Fibroblast of skin of abdomen (primary cell): ENCODE measurements at places on chromosomes 4 and X.

DNA sequence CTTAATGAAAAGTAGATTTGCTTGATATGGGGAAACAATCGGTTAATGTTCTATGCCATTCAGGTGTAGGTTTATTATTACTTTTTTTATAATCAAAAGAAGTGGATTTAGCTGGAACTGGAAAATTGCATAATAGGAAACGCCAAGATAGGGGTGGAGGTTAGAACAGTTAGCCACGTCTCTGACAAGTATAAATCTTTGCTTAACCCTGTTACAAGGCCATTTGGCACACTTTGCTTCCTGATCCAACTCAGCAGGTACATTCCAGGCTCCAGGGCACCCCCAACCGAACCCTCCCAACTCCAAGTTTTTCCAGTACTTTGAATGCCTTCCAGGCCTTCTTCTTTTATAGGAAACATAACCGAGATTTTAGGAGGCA, 50.6 kb upstream of the ACSL4 start:
- DNase-seq, result no peak

DNA sequence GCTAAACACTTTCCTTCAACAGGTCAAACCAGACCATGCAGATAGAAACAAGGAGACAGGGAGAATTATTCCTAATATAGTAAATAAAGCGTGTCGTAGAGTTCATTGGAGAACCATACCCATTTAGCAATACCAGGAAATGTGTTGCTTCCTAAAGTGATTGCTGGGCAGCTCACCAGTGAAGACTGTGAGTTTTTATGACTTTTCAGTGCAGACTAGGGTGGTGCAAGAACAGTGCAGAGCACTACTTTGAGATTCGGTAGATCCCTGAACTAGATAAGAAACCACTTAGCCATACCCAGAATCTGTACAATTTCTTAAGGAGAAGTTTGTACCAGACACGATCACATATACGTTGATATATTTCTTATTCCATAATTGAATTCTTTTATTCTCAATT, 87.4 kb downstream of the EMCN start:
- DNase-seq, result no peak

DNA sequence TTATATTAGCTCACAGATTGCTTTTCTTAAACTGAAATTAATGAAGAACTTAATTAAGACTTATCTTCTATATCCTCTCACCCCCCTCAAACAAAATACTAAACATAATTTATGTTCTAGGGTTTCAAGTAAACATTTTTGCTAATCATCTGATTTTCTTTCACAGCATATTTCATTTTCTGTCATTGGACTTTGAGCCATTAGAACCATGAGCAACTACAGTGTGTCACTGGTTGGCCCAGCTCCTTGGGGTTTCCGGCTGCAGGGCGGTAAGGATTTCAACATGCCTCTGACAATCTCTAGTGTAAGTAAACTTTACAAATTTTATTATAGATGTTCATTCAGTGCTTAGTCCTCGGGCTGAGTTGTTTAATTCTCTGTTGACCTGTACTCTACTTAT, 3.3 kb downstream of the PDLIM5 start:
- DNase-seq, result peak; percentile 47

- DNase-seq, result no peak
These were observed 69.2 kb downstream of the NOCT start for GRCh38 chr4:139084804-139085093.

DNA sequence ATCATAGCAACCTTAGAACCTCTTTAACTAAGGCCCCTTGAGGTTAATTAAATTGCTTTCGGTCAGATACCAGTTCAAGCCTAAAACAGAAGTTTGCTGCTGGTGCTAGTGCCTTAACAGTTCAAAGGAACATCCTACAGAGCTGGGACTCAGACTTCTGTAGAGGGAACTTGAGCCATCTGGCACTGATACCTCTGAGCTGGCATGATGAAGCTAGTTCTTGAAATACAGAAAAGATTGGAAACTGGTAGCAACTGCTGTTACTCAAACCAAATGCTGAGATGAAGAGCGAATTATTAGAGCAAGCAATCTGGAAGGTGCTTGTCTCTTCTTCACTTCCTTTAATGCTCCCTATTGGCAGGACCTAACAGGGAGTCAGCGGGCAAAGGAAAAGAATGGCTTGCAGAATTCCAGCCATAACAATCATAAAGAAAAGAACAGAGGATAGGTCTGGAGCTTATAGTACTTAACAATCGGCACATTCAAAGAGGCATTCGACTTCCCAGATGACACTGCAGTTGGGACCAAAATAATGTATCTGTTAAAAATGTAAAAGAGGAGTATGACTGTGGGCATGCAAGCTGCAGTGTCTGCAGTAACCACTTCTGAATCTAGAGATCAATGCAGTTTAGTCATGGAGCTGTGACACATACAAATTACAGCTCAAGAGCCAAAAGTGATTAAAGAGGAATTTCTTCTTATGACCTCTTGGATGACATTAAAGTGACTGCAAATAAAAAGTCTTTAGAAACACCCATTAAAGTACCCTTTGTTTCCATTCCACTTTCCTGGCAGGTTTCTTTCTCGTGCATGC, 298.9 kb downstream of the PDGFC start:
- DNase-seq, result peak; percentile 54

GRCh38 chr4:105902550-105903262, 7.4 kb downstream of the NPNT start:
- no peak for DNase-seq

GRCh38 chrX:65866146-65866545, 173.7 kb downstream of the VSIG4 start:
- no peak for DNase-seq

DNA sequence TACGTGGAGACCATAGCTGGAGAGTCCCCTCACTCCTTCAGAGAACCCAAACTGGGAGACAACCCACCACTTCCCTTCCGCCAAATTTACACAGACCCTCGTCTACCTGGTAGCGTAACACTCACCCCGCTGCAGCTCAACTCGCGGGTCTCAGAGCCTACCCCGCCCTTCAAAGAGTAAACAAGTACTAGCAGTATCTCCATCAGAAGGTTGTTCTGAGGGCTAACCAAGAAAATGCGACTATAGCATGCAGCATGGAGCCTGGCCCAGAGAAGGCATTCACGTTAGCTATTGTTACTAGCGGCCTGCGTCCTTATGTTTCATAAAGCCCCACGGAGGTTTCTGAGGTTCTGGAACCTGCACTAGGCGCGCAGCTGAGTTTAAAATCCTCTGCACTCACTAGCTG, 531 bp upstream of the MANBA start:
- no peak for DNase-seq

DNA sequence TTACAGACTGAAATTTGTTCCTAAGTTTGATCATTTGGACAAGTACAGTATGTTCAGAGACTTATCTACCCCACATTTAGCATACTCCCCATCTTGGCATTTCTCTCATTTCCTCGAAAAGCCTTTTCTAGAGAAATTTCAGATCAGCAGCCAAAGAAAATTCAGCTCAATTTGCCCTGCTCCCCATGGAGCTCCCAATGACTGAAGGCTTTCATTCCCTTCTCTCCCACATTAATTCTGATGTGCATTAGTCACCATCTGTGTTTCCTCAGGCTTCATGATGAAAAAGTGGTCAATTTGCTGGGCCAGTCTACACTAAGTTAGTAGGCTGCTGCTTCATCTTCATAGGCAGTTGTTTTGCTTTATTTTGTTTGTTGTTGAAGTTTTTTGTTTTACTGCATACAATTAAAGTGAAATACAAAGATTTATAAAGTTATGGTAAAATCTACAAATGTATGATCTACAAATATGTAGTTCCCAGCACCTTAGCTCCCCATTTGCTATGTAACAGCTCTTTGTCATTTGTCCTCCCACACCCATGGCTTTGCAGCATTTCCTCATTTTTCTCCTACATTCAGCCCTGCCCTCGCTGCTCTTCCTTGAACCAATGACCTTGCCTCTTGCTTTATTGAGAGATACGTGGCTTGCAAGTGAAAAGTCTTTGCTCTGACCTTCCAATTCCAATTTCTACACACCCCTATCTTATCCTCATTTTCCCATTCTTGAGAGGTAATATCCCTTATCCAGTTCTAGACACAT, 193.9 kb downstream of the ANAPC10 start:
- peak; percentile 49 for DNase-seq

DNA sequence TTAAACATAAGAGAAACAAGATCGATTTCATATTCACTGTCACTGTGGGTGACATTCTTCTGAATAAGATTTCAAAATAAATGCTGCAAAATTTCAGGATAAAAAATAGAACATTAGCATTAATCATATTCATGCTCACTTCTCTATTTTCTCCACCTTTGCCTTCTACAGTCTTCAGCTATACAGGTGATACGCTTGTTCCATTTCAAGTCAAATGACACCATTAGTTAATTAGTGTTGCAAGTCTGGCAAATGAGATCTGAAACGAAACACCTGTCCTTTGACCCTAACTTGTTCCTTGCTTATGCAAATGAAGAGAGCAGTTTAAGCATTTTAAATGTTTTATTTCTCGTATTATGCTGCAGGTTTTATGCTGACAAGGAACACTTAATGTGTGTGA, 667.5 kb upstream of the MAGEB2 start:
- no peak for DNase-seq

- peak; percentile 69 for DNase-seq
These were observed 5.3 kb upstream of the OTC start for GRCh38 chrX:38347136-38347535.

- peak; percentile 80 for DNase-seq
These were observed 22.4 kb downstream of the AFF1 start for GRCh38 chr4:86957215-86957614.

DNA sequence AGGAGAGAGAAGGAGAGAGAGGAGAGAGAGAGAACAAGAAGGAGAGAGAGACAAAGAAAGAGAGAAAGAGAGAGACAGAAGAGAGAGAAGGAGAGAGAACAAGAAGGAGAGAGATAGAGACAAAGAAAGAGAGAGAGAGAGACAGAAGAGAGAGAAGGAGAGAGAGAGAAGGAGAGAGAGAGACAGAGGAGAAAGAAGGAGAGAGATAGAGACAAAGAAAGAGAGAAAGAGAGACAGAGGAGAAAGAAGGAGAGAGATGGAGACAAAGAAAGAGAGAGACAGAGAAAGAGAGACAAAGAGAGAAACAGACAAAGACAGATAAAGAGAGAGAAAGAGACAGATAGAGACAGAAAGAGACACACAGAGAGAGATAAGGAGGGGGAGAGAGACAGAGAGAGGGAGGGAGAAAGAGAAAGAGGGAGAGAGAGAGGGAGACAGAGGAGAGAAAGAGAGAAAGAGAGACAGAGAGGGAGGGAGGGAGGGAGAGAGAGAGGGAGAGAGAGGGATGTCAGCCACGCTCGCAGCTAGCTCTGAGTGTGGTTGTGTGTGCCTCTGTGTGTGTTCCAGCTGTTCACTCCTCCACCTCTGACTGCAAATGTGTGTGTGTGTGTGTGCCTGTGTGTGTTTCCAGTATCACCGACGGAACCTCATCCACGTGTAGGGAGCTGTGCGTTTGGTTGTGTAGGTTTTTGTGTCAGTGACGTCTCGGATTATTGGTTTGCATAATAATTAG, 105.8 kb downstream of the CRLF2 start:
- no peak for DNase-seq

DNA sequence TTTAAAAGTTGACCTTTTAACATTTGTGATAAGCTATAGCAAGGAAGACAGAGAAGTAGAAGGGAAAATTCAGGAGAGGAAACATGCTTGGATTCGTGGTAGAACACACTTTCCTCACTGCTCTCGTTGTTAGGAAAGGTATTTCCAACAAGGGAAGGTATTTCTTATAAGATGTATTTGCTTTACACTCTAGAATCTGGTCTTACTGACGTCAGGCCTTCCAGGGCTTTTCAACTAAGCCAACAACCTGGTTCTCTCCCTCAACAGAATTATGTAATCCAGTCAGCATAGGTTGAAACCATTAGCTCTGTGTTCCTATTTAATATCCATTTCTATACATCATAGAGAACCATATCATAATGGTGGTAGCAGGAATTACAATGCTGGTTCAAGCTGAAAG, 241.9 kb downstream of the SLC39A8 start:
- DNase-seq, result no peak

DNA sequence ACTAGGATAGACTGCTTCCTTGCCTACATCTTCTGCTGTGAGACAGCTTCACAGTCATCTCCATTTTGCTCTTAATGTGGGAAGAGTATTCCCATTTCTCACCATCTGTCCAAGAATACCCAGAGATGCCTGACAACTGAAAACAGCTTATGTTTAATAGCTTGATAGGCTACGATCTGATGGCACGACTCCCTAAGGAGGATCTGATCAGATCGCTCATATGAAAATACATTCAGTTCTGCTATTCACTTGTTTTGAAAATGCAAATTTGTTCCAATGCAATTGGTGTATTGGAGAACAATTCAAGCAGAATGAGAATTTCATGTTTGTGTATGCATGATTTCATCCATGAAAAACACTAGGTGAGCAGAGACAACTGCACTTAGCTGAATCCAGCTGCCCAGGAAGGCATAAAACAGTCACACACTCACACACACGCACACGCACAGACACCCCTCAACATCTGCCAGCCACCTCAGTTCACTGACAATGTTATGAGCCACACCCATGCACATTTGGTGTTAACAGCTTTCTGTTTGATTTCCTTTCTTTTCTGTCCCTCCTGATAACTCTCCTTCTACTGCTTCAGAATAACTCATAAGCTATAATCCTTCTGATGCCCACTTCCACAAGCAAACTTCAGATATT, 29.6 kb downstream of the TRIML1 start:
- DNase-seq, result no peak

GRCh38 chr4:118037955-118038354, 3.7 kb downstream of the NDST3 start:
- DNase-seq, result no peak

DNA sequence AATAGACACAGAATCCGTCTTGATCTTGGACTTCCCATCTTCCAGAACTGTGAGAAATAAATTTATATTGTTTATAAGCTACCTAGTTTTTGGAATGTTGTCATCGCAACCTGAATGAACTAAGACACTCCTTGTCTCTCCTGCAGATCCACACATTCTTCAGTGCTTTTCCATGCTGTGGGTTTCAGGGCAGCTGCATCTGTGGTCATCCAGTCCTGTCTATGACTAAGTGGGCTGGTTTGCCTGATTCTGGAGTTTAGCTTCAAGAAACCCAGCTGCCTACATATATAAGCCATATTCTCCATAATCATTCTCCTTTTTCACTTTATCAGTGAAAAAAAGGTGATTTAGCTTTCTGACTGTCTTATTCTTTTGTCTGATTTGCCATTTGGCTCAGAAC, 170.3 kb upstream of the KIT start:
- peak; percentile 52 for DNase-seq

GRCh38 chrX:22105231-22105630, 73.1 kb downstream of the PHEX start:
- peak; percentile 88 for DNase-seq

GRCh38 chr4:161762796-161763195, 401.0 kb downstream of the FSTL5 start:
- peak; percentile 60 for DNase-seq

DNA sequence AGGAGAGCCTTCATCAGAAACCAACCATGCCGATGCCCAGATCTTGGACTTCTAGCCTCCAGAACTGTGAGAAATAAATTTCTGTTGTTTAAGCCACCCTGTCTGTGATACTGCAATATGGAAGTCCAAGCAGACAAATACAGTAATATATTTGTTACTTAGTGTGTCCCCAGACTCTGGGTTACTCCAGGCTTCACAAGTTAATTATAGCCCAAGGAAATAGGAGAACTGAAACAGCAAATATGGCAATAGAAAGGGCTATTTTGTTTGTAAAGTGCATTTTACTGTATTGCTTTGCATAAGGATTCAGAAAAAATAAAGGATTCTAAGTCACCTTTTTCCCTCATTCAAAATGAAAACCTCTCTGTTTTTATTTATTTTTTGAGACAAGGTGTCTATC, 15.7 kb downstream of the TIGD4 start:
- no peak for DNase-seq
